SW 1271 (cell line): ENCODE measurements at places on chromosomes 3 and 15.

GRCh38 chr3:40382617-40382979 is 4.4 kb upstream of the ENTPD3 start:
- DNase-seq = no peak

DNA sequence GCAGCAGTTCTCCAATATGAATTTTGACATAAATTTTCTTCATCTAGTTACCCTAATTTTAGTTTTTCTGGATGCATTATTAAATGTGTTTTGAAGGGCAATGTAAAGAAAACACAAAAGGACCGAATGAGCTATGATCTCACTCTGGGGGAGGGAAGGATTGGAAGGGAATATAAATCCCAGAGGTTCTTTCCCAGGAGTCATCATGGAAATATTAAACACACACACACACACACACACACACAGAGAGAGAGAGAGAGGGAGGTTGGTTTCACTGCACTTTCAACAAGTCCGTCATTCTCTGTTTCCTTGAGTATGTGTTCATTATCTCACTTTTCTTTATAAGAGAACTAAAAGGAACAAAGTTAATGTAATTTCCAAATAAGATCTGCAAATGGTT is 70.7 kb upstream of the DCBLD2 start:
- peak; percentile 35 for DNase-seq

- no peak for DNase-seq
Observed at GRCh38 chr3:33237439-33237838, 18.8 kb upstream of the SUSD5 start.

DNA sequence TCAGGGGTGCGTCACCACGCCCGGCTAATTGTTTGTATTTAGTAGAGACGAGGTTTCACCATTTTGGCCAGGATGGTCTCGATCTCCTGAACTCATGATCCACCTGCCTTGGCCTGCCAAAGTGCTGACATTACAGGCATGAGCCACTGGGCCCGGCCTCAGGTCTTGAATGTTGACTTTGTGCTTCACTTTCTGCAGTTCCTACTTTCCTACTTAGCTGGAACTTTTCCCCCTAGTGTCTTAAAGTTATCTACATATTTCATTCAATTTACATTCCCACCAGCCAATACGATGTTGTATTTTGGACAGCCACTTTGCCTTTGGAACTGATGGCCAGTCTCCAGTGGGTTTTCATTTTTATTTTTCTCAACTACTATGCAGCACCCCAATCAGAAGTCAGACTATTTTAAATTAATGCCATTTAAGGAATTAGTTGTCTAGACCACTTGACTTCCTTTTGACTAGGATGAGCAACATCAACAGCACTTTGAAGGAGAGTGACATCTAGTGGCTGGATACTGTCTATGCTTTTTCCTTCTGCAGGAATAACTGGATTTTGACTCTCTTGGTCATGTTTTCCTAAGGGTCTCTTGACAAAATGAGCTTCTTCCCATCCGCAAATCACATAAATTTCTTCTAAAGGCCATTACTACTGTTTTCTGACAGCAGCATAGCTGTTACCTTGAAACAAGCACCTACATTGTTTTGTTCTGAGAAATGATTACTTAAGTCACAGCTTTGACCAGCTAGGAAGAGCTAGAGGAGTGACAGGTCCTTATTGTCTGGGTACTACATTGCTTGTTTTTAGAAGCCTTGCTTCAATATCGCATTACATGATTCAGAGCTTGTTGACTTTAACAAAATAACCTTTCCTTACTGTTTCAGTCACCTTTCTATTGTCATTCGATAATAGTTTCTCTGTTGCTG is 140.2 kb downstream of the ITPR1 start:
- peak; percentile 6 for DNase-seq

- peak; percentile 87 for DNase-seq
Observed at GRCh38 chr3:141407047-141407446, 38.7 kb downstream of the ZBTB38 start.

DNA sequence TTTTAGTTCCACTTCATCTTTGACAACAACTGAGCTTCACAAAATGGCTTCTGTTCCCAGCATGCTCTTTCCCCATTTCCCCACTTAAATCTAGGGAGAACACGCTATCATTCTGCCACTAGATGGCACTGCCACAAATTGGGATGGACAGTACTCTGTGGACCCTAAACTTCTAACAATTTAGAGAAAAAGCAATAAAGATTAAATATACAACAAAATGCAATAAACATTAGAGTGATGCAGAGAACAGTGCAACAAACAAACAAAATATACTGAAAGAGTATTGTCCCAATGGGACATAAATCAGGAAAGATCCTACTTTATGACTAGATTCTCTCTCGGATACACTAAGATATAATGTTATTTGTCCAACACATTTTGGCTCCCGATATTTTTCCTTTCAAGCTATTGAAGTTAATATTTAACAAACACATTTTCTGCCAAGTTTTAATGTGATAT is 169.7 kb upstream of the TMCO5A start:
- DNase-seq = peak; percentile 36

DNA sequence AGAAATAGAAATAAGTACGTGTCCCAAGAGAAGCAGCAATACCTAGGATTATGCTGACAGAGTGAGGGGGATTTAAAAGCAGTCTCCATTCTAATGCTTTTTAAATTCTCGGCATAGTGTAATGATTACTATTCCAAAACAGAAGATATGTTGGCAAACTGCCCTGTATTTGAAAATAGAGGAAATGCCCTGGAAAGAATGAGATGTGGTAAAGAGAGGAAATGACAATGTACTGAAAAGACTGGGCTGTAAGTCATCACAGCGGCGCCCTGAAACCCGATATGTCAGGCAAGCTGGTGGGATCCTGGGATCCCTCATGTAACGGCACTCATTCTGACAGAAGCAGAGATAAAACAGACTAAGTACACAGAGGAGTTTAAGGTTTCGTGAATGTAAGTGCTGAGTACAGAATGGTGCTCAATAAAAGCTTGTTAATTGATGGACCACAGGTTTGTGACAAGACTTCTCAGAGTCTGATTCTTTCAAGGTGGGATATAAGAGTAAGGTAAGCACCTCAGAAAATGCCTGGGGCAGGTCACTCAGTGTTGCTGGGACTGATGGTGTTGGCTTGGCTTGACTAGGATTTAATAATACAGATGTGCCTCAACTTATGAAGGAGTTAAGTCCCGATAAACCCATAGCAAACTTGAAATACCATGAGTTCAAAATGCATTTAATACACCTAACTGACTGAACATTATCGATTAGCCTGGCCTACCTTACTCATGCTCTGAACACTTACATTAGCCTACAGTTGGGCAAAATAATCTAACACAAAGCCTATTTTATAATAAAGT is 91.4 kb downstream of the NFKBIZ start:
- peak; percentile 85 for DNase-seq

GRCh38 chr3:45409921-45410320 is 21.5 kb downstream of the LARS2 start:
- no peak for DNase-seq

- DNase-seq = no peak
Observed at GRCh38 chr3:13693441-13693840, 144.5 kb downstream of the FBLN2 start.

DNA sequence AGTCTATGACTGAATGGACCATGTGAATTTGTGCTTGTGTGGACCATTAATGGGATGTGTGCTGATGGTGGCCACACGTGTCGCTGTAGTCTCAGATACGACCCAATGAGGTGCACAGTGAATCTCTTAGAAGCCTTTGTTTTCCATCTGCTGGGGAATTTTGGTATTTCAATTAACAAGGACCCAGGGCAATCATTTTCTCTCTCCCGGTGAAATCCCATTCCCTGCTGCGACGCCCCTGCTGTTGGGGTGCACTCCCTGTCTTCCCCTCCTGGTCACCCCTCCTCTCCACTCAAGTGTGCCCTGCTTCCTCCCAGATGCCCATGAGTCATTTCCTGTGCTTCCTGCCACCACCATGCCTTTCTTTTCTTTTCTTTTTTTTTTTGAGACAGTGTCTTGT is 32.7 kb downstream of the EBLN2 start:
- DNase-seq = no peak

DNA sequence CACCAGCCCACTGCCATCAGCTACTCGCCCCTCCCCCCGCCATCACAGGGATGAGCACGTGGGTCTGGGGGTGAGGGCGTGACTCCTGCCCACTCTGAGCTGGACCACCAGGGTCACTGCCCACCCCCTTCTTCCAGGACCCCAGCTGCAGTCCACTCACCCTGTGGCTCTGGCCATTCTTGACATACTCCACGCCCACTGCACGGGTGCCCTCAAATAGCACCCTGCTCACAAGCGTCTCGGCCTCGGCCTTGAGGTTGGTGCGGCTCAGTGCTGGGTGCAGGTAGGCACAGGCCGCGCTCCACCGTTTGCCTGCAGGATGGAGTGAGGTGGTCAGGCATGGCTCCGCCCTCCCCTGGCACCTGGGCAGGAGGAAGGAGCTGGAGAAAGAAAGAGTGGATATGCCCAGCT is 23.9 kb downstream of the CHDH start:
- DNase-seq = no peak

DNA sequence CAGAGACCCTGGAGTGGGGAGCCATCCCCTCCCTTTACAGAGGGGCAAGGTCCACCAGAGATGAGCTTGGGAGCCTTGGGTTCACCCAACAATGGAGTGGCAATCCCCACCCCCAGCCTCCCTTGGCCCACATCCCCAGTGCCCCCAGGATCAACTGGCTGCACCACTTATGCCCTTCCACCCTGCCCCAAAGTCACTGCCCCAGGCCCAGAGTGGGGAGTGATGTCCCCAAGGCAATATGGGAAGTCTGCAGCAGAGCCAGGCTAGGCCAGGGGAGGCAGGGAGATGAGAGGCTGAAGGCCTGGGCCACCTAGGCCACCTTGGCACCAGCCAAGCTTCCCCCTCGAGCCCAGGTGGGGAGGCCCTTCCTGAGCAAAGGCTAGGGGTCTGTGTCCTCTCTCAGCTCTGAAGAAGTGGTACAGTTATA is 145.5 kb downstream of the SMAD6 start:
- DNase-seq = no peak

DNA sequence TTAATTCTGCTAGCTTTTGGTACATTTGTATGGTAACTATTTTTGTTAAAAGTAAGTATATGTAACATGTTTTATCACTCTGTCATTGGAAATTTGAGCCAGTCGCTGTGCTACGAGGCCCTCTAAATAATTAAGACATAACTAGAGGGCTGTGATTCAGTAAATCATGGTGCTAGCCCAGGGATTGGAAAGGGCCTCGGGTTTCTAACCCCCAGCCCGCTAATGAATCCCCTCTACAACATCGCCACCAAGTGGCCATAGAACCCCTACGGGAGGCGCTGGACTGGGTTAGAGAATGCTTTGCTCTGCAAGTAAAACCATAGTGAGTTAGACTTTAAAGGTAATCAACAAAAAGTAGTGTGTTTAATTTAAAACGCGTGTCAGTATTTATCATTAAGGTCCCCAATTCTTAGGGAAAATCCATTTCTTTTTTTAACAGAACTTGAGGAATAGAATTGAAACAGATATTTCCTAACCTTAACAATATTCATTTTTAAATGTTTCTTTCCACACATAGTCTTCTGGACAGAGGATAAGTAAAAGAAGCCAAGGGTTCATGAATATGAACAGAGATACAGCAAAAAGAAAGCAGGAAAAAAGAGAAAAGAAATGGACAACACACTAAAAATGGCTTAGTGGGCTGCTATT is 744.7 kb downstream of the EPHA3 start:
- DNase-seq = no peak

DNA sequence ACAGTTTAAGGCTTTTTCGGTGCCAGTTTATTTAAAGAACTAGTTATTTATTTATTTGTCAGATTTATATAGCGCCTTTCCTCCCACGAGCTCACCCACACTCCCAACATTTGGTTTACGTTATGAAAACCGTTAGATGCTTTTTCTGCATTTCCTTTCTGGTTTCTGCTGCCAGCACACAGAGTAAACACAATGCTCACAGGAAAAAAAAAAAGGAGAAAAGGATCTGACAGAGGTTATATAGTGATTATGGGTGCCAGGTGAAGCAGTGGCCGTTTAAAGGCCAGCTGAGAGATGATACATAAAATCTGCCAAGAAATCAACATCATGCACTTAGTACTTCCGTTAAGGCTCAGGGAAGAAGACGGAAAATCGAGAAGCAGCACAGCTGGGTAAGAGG is 37.9 kb downstream of the ETV5 start:
- no peak for DNase-seq

- DNase-seq = no peak
Observed at GRCh38 chr3:42450567-42450966, 40.2 kb upstream of the LYZL4 start.

DNA sequence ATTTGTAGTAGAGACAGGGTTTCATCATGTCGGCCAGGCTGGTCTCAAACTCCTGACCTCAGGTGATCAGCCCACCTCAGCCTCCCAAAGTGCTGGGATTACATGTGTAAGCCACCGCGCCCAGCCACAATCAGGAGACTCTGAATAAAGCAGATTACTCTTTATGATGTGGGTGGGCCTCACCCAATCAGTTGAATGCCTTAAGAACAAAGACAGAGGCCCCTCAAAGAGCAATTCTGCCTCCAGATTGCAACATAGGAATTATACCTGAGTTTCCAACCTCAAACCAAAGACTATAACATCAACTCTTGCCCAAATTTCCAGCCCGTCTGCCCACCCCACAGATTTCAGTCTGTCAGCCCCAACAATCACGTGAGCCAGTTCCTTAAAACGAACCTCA is 18.8 kb upstream of the FAM174B start:
- DNase-seq = no peak

GRCh38 chr3:129130291-129130813 is 8.7 kb upstream of the RAB43 start:
- DNase-seq = no peak

- no peak for DNase-seq
Observed at GRCh38 chr15:73826711-73827251, 46.6 kb upstream of the TBC1D21 start.

- no peak for DNase-seq
Observed at GRCh38 chr3:4532535-4533112, 39.5 kb downstream of the ITPR1 start.

GRCh38 chr3:42590989-42591756 is 513 bp downstream of the SS18L2 start:
- no peak for DNase-seq

DNA sequence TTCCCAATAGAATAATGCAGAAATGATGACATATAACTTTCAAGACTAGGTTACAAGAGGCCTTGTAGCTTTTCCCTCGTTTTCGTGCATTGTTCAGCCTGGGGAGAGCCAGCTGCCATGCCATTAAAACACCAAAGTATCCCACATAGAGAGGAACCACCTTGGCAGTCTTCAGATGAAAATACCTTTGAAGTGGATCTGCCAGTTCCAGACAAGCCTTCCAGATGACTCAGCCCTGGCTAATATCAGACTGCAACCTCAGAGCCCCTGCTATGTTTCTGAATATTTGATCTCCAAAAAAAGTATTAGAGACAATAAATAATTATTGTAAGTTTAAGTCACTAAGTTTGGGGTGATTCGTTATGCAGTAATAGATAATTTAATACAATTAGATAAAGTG is 294.3 kb upstream of the GBE1 start:
- no peak for DNase-seq

DNA sequence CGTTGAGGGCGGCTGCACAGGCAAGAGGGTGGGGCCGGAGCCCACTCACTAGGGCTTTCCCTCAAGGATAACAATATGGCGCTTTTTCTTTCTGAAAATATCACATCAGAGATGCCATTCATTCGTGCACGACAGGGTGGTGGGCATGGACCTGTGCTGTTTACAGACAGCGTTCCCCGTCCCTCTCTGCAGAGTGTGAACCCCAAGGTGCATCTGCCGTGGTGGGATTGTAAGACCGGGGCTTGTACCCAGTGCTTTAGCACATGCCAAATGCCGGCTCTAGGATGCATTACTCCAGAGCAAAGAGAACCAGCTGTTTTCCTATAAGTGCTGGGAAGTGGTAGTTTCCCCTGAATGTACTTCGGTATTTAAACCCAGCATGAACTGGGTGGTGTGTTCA is 37.0 kb downstream of the CHDH start:
- DNase-seq = no peak

GRCh38 chr3:174613173-174613572 is 246.0 kb upstream of the NAALADL2 start:
- DNase-seq = no peak
